Stimulated activated CD4-positive, alpha-beta T cell treated with anti-CD3 and anti-CD28 coated beads, TNF-alpha, amount 100 ng/mL, for 24 hours (primary cell): ENCODE measurements at places on chromosomes 16 and 17.

DNA sequence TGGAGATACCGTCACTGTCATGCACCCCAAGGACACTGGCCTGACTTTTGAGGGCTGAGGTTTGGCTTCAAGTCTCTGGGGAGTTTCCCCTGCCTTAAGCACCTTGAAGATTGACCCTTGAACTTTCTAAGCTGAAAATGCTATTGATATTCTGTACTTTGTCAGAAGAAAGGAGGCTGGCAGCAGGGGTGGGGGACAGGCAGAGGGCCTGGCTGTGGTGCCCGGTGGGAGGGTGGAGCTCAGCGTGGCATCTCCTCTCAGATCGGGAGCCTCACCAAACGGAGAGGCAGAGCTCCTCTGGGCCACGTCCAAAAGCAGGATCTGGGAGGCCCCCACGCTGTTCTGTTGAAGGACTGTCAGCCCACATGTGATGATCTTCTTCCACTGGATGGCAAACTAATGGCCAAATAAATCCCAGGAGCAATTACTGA is 305.2 kb upstream of the IRX3 start:
- no peak for DNase-seq

GRCh38 chr17:50816271-50816670 is 19.1 kb upstream of the WFIKKN2 start:
- DNase-seq = no peak

GRCh38 chr17:61168506-61168905 is 231.1 kb upstream of the TBX2 start:
- no peak for DNase-seq

DNA sequence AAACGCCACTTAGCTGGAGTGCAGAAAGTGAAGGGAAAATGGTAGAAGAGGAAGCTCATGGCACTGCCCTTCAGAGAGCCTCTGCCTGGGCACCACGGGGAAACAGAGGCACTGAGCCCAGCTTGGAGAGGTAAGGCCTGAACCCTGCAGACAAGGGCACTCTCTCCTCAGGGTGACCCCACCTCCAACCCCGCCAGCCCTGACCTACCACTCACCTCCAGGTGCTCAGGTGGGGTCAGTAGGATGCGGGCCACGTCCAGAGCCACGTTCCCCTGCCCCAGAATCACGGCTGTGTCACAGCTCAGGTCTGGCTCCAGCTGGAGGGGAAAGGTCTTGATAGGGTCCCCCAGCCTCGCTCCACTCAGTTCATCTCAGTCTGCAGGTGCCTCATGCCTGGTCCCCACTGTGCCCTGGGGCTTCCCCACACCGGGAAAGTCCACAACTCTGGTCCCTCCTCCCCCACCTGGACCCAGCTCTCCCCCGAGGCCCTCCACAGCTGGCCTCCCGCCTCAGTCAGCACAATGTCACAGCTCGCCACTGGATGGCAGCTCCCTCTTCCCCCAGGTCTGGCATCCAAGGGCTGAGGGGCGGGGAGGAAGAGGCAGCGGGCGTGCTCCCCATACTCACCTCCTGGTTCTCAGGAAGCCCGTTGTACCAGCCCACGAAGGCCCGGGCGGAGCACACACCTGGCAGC is 6.0 kb upstream of the GRIN2C start:
- no peak for DNase-seq

- DNase-seq = no peak
Observed at GRCh38 chr17:68849673-68850610, 105.2 kb downstream of the ABCA8 start.

DNA sequence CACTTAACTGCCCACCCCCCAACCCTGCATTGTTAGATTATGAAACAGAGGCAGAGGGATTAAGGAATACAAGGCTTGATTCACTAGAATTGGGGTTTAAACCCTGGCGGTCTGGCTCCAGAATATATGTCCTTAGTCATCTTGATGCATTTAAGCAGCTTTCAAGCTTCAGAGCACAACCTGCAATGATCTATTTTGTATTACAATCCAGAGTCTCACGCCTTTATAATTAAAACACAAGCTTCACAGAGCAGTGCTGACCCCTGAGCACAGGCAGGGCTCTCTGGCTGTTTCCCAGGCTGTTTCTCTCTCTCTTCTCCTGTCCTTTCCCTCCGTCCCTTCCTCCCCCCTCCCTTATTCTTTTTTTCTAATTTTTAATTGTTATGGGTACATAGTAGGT is 209.1 kb downstream of the SPECC1 start:
- DNase-seq = no peak

GRCh38 chr17:4033751-4034251 is 69.6 kb upstream of the ATP2A3 start:
- no peak for DNase-seq

DNA sequence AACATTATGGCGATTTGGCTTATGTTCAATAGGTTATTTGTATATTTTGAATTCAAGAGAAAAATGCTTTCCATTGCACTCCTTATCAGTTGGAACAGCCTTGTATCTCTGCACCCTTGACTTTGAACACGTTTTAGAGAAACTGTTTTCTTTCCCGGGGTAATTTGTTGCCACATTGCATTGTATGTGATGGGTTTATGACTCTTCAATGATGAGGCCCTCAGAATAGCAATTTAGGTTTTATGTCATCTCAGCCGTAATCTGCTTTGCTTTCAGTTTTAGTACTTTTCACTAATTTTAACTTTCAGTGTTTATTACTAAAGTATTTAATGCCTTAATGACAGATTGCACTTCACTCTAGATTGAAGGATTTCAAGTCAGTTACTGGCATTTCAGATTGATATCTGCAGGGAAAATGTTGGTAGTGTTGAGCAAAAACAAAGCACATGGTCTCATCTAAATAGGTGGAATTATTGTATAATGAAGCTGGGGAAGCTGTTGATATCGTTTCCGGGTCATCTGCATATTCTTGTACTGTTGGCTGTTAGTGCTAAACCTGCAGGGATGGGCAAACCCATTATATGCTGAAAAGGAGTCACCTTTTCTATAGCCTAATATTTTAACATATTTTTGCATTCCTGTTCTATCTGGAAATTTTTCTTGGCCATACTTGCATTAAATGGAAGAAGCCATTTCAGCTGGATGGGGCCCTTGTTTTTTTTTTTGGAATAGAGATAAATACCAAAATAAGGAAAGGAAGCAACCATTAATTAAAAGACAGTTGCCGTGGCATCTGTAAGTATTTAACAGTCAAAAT is 2.0 kb downstream of the LUC7L3 start:
- no peak for DNase-seq

DNA sequence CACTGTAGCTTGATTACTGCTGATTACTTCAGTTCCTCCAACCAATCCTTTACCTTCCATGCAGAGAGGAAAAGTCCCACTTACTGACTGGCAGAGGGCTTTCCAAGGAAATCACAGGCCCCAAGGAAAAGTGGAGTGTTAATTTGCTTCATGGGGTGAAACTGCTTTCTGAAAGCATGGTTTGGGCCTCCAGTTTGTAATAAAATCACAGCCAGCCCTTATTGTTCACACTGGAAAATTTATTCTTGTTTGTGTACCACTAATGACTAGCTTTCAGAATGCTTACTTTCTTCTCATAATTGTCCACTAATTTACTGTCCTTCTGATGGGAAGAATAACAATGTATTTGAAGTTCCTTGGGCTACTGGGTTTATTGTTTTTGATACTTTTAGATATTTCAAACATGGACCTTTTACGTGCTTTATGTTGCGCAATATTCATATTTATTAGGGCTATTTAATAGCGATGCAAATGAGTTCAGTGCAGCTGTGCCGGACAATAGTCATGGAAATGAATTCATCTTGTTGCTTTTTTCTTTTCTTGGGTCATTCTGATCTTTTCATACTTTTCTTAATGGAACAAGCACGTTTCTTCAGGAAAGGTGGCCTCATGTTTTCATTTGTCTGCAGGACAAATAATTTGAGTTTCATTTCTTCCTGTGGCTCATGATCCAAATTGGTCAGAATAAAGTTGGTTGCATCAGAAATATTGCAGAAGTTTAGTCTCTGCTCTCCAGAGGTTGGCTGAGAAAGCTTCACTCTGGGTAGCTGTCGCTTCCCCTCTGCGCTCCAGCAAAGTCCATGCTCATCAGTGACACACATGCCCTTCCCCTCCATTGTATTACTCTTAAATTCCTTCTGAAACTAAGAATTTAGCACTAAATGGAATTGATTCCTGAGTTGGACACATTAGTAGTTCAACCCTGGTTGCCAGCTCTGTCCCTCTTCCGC is 128.7 kb downstream of the PRKCA start:
- no peak for DNase-seq

DNA sequence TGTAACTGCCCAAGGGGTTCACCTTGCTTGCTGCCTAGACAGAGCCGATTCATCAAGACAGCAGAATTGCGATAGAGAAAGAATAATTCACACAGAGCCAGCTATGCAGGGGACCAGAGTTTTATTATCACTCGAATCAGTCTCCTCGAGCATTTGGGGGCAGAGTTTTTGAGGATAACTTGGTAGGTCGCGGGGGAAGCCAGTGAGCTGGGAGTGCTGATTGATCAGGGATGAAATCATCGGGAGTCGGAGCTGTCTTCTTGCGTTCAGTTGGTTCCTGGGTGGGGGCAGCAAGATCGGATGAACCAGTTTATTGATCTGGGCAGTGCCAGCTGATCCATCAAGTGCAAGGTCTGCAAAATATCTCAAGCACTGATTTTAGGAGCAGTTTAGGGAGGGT is 9.1 kb downstream of the ITGAM start:
- DNase-seq = no peak

DNA sequence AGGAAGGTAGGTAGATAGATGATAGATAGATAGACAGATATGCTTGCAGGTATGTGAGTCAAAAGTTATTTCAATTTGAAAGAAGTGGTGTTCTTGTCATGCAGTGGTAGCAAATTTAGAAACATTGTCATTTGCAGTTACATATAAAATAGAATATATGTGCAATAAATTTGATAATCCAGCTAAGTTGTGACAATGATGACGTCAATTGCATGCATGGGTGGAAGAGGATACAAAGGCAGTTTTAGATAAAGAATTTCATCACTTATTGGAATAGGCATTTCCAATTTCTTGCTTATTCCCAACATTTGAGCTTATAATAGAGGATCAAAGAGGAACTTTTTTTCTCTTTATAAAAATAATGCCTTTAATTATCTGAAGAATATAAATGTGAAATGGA is 99.2 kb upstream of the KCNJ16 start:
- no peak for DNase-seq

GRCh38 chr17:58391302-58391984 is 25.9 kb downstream of the RNF43 start:
- DNase-seq = no peak

GRCh38 chr17:726271-726919 is 6.0 kb upstream of the TLCD3A start:
- no peak for DNase-seq

DNA sequence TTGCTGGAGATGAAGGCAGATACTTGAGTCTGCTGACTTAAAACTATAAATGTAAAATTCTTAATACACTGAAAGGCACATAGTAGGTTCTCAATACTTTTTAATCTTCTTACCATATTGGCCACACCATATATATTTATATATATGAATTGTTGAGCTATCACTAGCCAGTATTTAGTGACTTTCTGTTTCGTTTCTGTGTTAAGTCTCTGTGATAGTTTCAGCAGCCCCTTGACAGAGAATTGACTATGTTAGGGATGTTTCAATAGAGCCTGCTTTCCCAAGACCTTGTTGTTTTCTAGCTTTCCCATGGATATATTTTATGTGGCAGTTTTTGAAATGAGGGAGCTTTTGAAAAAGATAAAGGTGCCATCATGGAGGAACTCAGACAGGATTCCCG is 206.5 kb upstream of the GOT2 start:
- DNase-seq = no peak

GRCh38 chr16:49505556-49505955 is 132.0 kb downstream of the C16orf78 start:
- no peak for DNase-seq

GRCh38 chr16:76653390-76654026 is 376.3 kb downstream of the CNTNAP4 start:
- DNase-seq = no peak

GRCh38 chr17:57586196-57586740 is 158.8 kb downstream of the CCDC182 start:
- DNase-seq = no peak

DNA sequence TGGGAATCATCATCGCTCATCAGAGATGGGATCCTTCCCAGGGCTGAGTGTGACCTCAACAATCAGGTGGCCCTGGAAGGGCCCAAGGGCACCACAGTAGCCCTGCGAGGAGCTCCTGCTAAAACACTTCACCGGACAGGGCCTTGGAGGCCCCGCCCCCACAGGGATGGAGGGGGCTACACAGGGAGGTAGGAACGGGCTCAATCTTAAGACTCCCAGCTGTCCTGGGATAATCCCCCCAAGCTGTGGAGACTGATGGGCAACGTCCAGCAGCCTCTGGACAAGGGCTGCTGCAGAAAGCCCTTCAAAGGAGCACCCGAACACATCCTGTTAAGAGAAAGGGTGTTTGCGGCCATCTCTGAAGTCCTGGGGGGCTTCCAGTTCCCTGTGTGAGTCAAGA is 60.4 kb downstream of the ZNF423 start:
- no peak for DNase-seq

DNA sequence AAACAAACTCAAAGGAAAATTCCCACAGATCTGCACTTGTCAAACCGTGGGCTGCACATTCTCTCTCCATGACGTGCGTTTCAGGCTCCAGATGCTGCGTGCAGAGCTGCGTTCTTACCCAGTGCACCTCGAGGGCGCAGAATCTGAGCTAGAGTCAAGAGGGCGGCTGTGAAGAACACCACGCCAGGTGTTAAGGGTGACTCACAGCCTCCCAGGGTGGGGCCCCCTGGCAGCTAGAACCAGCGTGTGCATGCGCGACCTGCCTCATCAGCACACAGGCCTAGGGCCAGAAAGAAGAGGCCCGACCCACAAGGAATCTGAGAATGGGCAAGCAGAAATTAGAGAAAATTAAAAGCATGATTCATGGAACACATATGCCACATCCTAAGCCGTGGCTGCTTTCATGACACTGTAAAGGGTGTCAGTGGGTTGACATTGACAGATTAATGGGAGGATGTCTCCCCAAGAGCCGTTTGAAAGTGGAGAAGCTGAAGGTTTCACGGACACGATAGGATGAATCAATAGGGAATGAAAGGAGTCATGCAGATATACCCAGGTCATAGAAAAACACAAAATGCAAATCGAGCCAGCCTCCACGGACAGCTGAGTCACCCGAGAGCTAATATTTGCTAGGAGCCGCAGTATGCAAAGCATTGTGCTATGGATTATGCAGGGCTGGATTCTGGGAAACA is 29.0 kb downstream of the MARCHF10 start:
- DNase-seq = no peak

DNA sequence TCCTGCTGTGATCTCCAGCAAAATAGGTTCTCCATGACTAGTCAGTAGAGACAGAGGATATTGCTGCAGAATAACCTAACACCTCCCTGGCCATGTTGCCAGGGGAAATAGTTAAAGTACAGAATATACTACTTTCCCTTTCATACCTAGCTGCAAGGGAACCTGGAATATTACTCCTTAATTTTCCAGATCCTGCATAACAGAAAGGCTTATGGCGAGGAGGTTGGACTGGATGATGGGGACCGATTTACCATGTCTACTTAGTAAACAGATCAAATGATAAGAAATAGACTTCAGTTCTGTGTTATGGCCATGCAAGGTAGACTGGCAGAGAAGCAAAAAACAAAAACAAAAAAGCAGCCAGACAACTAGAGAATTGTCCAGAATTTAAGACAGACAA is 117.4 kb downstream of the MSI2 start:
- DNase-seq = no peak
